KG1 (cell line): ENCODE measurements at places on chromosomes 2 and 18.

DNA sequence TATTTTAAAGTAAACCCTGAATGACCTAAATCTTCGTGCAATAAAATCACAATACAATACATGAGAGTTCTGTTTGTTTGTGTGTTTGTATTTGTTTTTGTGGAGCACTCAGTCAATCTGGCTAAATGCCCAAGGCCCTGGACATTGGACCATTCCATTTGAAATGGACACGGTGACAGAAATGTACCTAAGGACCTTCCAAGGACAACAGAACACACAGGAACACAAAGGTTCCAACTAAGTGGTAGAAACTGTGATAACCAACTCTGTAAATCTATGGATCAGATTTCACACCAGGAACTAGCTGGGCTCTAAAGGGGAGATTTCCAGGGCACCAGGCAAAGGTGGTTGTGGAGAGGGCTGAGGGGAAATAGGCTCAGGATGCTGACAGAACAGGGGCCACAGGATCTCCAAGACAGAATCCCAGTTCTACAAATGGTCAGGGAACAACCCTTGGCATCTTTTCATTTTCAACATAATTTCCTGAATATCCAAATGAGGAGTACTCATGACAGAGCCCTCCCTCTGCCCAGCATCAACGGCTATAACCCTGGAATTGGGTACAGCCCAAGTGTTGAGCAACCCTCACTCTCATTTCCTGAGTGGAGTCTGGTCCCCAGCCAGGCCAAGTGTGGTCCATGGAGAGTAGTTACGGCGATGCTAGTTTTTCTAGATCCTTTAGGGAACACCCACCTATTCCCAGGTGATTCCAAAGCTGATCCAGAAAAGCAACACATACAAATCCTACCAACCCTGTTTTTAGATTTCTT lies 78.4 kb downstream of the NCKAP5 start:
- no peak for DNase-seq

DNA sequence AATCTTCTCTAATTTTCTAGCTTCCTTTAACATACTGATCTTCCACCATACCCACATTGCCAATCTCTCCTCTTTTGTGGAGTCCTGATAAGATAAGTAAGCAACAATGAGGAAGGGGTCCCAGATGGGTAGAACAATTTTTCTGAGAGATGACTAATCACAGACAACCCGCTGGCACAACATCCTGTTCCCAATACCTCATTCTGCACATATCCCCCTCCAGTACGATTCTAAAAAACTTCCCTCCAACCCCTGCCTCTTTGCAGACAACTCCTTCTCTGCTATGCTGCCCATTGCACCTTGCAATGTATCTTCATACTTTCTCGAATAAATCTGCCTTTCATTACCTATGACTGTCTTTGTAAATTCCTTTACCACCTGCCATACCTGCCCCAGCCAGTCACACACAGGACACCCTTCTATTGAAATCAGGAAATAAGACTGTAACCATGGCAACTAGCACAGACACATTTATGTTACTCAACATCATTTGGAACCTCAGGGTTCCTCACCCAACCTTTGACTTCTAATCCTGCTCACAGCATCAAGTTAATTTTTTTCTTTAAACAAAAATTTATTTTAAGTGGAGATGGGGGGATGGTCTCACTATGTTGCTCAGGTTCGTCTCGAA lies 7.4 kb upstream of the EXOC6B start:
- no peak for DNase-seq

DNA sequence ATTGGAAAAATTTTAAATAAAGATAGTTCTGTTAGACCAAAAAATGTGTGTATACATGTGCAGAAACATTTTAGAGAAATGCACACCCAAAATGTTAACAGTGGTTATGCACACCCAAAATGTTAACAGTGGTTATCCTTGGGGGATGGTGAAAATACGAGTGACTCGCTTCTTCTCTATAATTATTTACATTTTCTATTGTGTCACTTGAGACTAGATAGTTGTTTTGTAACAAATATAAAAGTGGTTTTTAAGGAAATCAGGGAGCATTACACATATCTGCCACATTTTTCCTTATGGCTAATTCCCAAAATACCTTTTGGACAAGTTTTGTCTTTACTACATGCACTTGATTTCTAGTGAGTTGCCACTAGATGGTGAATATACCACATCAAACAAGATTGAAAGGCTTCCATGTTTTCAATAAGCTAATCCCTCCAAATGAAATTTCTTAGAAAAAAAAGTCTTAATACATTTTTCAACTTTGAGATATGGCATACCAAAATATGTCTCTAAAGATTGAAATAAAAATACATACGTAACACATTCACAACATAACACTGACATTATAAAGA lies 9.0 kb upstream of the HIBCH start:
- no peak for DNase-seq

- DNase-seq, result no peak
Observed at GRCh38 chr2:64296140-64296480, 151.9 kb upstream of the PELI1 start.

DNA sequence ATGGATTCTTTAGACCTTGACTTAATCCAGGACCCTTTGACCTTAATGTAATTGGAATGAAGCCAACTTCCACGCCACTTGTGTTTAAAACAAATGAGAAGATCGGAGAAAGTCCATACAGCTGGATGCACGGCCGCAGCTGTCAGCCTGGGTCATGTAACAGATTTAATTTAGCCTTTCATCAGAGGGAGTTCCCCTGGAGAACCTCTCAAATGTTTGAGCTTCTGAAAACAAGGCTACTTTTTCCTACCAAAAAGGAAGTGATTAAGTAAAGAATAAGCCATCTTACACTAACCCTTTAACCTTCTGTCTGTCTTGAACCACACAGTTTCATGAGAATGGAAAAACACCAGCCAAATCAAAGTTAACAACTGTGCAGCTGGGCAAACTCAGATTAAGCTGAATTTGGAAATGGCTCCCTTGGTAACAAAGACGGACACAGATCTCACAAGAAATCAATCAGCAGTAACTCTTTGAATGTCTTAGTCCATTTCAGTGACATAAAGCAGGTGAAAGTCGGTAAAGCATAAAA lies 103.6 kb downstream of the DOCK10 start:
- DNase-seq, result no peak

GRCh38 chr2:12488352-12489318 lies 228.1 kb upstream of the TRIB2 start:
- no peak for DNase-seq

DNA sequence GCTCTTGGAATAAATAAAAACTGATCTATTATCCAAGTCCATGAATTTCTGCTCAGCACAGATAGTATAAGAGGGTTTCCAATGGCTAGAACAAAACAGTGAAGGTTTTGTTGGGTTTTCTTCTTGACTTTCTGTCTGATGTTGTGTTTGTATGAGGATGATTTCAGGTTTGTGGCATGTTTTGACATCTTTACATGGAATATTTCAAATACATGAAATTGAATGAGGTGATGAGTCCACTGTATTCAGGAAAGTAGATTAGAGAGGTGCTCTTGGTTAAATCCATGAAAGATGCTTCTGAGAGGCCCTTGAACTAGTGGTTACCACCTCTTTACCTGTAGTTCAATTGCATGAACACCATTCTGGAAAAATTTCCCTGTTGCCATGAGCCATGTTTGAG lies 84.3 kb downstream of the RAPGEF4 start:
- DNase-seq, result no peak

DNA sequence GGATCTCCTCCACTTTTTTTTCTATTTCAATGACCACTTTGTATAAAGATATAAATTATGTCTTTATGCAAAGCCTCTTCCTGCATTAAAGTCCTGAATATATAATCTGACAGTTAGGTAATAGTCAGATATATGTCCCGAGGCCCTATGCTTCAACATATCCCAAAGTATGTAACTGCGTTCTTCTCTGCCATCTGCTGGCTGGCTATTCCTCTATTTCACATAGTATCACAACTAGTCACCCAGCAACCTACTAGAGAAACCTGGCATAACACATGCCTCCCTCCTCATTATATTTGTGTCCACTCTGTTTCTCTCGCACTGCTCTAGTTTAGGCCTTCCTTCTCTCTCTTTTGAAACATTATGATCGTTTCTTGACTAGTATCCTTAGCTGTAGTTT lies 640.8 kb downstream of the DPP10 start:
- DNase-seq, result no peak

DNA sequence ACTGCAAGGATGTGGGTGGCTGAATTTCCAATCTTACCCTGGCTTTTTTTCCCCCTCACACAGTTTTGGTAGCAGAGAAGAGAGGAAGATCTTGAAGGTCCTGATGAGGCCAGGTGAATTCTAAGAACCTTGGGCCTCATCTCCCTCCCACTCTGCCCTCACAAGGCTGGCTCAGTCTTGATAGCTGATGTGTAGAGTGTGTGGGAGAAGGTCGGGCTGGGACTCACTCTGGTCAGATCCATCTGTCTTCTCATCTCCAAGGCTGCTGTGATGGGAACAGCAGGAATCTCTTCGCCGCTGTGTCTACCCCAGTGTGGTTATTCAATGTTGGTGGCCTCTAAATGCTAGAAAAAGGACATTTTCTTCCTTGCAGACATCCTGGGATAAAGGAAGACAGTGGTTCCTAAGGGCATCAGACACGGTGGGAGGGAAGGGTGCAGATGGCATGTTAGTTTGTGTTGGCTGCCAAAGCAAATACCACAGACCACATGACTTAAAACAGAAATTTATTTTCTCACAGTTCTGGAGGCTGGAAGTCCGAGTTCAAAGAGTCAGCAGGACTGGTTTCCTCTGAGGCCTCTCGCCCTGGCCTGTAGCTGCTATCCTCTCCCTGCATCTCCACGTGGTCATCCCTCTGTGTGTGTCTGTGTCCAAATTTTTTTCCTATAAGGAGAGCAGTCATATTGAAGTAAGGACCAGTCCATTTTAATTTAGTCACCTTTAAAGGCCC lies 37.6 kb upstream of the MGAT4A start:
- DNase-seq, result no peak

- no peak for DNase-seq
Observed at GRCh38 chr2:132645176-132645575, 24.8 kb downstream of the LYPD1 start.

DNA sequence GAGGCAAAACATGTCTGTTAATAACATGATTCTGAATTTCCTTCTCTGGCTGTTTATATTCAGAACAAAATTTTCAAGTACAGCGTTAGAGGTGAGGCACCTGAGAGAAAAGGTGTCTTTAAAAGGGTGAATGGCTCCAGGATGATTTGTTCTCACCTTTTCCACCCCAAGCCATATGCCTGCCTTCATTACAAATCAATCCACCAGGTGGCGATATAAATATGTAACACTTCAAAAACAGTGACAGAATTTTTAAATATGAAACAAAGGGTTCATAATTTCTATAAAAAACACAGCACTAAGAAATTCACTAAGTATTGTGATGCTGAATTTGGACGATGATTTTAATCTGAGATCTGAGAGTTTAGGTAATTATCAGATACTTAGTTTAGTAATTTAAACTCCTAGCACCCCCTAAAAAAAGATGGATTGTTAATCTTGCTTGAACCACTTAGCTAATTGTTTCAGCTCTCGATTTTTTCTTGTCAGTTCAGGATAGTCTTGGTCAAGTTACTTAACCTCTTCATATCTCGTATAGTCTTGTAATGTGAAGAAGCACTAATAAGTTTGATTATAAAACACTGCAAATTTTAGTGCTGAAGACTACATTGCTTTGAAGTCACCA lies 528.8 kb downstream of the CPS1 start:
- DNase-seq, result no peak

DNA sequence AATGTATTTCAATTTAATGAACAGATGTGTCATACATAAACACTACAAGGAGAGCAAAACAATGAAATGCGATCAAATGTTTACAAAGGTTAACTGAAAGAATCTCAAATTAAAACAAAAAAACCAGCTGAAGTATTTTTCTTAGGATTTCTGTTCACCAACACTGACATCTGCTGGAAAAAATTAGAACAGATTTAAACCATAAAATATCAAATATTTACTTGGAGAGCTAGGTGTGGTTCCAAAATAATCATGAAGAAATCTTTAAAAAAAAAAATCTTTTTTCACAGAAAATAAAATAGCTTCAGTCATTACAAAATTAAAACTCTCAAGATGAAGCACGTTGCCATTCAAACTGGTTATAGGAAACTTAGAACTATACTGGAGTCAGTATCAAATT lies 13.8 kb downstream of the MMADHC start:
- DNase-seq, result no peak

DNA sequence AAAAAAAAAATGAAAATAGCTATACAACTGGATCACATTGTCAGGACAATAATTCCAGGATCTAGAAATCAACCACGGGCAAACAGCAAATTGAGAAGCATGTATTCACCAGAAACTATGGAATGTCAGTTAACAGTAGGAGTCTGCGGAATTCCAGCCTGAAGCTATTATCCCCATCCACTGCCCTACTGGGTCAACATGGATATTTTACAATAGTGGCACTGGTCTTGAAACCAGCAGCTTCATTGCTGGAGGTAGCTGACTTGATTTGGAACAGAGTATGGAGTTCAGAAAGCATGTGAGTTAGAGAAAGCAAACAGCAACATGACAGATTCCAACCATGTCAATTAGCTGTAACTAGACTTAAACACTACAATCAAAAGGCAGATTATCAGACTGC lies 55.7 kb upstream of the PDE1A start:
- no peak for DNase-seq
